Activated CD4-positive, alpha-beta T cell treated with anti-CD3 and anti-CD28 coated beads, Interleukin-2, Interleukin-6, amounts not matched to agents 100 ng/mL and 50 ng/mL, durations not matched to agents 16 hours and 8 hours (primary cell): ENCODE measurements at places on chromosomes 2 and 18.

GRCh38 chr2:216859944-216860343 is at the start of gene TNP1:
TSS of gene TNP1 (minus strand) at chr2:216860064. CDS start at chr2:216860034, 30 bp downstream.
- no peak for DNase-seq

DNA sequence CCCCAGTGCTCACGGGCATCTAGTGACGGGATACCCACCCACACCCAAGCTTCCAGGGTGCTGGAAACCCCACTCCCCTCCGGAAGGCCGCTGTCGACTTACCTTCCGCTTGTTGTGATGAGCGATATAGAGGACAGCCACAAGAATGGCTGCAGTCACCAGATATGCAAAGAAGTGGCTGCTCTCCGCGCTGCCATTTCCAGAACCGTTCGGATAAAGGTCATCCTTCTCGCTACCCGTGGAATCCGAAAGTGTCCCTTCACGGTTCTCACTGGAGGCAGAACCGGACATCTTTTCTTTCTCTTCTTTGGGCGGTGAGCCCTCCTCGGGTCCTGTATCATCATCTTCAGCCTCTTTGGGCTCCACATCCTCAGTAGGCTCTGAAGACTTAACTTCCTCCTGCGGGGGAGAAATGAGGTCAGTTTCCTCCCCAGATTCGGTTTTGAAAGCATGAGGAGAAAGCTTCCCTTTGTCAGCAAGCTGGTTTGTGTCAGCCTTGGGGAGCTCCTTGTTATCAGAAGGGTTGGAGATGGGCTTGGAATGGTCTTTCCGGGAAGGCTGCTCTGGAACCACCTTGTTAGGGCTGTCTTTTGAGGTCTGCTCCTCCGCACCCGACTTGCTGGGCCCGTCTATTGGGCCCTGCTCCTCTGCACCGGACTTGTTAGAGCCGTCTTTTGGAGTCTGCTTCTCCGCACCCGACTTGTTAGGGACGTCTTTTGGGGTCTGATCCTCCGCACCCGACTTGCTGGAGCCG is 1.2 kb downstream of the TGOLN2 start:
- peak; percentile 83 for DNase-seq

GRCh38 chr2:66437691-66438497 is 3.0 kb downstream of the MEIS1 start:
- no peak for DNase-seq

GRCh38 chr18:50284255-50284885 is 3.0 kb upstream of the MBD1 start:
- DNase-seq, result peak; percentile 25

DNA sequence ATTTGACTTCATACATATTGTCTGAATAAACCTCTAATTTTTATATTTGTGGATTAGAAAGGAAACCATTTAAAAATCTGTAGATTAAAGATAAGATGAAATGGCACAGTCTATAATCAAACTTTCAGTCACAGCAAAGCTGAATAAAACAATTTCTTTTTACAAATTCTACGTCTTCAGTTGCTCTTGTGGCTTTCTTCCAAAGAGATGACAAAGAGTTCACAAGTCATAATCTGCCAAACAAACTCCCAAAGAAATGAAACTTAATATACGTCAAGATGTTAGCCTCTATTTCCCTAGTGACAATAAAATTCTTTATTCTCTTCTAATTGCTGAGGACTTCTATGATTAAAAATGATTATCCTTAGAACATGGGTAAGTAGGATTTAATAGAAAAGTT is 66.3 kb downstream of the FIGN start:
- DNase-seq, result no peak

DNA sequence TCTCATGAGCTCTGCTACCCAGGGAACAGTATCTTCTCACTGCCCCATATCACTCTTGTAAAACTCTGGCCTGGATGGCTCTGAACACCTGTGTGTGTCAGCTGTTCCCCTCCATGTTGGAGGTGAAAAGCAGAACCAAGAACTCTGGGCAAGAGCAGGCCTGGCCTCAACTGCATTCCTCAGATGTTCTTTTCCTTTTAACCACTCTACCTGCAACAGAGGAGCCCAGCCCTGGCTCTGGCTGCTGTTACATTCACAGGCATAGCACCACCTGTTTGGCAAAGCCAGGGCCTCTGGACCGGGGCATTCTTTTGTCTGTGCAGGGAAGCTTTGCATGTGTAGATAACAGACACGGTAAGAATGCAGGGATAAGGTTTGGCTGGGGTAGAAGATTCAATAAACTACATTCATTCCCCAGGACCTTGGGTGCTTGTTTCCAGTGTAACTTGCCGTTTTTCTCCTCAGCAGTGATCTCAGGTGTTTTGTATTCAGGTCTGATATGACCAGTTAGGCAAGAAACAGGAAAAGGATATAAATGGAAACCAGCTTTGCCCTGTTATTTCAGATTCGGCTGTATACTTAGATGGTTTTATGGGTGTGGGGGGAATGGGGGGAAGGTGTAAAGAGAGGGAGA is 95.1 kb downstream of the SPTBN1 start:
- no peak for DNase-seq

GRCh38 chr2:63891488-63892030 is 49.9 kb downstream of the UGP2 start:
- no peak for DNase-seq

GRCh38 chr2:152585830-152586484 is 131.3 kb downstream of the PRPF40A start:
- DNase-seq, result peak; percentile 35

DNA sequence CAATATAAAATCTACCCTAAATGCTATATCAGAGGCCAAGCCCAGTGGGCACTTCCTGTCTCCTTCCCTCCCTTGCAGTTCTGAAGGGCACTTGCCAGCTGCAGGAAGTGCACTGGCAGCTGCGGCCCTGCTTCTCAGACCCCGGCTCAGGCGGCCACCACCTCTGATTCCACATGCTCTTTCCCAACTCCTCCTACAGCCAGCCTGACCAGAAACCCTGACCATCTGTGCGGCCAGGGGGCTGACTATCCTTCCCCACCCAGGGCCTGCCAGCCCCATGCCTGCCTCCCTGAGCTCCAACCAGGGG is 88.6 kb downstream of the ZBTB7C start:
- no peak for DNase-seq

DNA sequence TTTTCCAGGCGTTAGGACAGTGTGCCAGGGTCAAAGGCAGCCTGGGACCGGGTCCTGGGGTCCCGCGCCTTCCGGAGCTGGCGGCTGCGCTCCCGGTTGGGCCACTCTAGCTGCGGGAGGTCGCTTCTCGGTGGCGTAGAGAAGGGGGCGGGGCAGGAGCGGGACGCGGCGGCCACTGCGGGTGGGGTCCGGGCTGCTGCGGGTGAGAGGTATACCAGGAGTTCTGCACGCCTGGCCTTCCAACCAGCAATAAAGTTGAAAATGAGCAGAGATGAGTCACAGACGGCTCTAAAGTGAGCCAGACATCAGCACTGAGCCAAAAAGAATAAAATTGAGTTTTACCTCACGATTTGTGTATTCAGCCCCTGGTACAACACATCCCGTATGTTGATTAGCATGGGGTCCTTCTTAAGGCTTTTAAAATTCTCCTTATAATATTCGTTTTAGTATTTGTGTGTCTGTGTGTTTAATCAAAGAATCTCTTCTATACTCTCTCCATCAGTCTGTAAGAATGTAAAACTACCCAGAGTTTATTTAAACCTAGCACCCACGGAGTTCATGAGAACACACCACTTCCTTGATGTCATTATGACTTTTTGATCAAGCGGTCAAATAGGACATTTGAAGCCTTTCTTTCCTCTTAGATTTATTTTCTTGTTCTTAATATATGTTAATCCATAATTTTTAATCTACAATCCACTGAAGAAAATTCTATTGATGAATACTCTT is at the start of gene C1GALT1C1L:
Gene C1GALT1C1L, minus strand, starts transcription at position 108 of the 729 bp plus-strand sequence. Its CDS starts 107 bp downstream, at position 1.
- peak; percentile 21 for DNase-seq

DNA sequence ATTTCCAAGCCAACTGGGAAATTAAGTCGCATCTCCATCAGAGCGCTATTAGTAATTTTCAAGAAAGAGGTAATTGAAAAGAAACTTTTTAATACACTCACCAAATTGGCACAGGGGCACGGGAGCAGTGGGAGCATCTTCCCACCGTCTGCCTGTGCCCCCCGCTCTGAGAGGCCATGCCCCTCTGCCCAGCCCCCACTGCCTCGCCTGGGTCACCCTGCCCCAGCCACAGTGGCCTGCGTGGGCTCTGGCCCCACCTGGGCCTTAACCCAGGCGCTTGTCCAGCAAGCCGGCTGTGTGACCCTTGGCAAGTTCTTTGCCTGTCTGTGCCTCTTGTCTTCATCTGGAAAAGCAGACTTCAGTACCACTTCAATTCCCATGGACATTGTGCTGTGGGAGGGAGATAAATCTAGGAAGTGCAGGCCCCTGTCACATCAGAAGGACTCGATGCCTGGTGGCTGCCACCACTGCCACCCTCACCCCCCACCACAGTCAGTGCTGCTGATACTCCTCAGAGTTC is 31.9 kb downstream of the GLI2 start:
- DNase-seq, result no peak

DNA sequence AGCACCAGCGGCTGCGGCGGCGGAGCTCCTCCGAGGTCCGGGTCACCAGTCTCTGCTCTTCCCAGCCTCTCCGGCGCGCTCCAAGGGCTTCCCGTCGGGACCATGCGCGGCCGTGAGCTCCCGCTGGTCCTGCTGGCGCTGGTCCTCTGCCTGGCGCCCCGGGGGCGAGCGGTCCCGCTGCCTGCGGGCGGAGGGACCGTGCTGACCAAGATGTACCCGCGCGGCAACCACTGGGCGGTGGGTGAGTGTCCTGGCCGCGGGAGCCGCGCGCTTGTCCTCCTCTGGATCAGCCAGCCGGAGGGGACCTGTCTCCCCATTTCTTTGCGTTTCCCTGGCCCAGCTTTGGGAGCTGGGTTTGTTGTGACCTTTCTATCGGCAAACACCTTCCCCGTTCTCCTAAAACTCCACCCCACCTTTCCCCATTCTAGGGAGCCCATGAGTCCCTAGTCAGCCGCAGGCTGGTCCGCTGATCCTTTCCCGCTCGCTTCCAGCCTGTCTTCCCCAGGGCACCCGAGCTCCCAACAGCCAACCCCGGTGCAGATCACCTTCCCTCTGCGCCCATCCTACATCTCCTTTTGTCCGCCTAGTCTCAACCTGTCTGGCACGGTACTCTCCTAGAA is 316 bp downstream of the GRP start:
- DNase-seq, result no peak

GRCh38 chr18:59155153-59155552 is 15.5 kb downstream of the SEC11C start:
- no peak for DNase-seq

DNA sequence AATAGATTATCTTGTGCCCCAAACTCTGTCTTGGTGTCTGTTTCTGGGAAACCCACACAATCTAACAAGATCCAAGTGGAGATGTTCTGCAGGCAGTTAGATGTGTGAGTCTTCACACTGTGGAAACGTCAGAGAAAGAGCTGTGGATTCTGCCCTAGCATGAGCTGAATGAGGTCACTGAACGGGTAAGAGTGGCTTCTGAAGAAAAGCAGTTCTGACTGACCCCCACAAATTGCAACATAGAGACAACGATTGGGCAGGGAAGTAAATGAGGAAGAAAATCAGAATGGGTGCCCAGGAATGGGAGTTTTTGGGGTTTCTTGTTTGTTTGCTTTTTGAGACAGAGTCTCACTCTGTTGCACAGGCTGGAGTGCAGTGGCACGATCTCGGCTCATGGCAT is 12.9 kb upstream of the RPL37A start:
- DNase-seq, result no peak

DNA sequence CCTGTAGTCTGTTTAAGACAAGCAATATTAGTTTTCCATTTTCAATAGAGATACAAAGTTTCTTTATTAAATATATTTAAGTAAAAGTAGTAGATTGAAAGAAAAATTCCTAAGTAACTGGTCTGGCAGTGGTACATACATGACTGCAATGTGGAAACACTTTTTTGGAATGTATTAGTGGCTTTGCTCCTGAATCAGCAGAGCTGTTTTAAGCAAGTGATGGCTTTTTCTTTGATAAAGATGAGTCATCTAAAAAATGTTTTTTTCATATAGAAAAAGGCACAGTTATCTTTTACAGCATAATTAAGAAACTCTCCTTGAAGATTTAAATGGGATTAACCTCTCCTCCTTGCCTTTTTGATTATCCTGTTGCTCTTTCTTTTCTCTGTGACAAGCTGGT is 34.9 kb downstream of the KDM3A start:
- no peak for DNase-seq

DNA sequence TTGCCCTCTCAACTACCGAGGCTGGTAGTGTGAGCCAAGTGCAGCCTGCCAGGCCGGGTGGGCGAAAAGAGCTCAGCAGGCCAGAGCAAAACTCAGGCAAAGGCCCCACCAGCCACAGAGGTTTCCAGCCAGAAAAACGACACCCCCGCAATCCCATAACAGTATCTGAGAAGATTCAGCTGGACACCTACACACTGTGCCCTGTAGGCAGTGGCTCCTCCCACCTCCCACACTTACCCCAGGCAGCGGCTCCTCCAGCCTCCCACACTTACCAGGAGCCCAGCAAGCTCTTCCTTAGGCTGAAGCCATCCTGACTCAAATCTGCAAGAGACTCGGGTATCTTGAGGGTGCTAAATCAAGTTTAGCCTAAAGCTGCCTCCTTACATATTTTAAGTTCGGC is 15.6 kb upstream of the TMEM18 start:
- DNase-seq, result no peak

GRCh38 chr2:157809212-157809611 is 66.9 kb downstream of the ACVR1 start:
- no peak for DNase-seq

DNA sequence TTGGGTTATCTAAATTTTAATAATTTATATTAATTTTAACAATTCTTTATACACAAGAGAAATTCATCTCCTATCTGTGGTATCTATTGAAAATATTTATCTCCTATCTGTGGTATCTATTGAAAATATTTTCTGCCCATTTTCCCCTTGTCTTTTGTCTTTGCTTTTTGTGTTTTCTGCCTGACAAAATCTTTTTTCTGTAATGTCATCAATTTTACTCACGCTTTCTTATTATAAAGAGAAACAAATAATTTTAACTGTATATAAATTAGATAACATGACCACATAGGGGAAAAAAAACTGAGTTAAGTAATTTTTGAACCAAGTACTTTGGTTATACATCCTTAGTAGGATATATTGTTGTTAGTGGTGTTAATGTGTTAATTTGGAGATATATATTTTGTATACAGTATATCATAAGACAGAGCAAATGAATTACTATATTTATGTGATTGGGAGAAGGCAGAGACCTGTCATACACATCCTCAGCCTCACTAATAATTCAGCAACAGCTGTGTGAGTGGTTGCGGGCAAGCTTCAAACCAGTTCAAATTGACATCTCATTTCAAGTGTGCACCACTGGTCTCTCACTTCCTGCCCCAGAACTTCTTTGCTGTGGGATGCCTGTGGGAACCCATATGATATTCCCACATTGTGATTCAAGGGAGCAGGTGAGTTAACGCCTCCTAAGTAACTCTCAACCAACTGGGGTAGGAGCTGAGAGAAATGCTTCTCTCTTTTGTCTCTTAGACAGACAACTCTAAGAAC is 292.4 kb downstream of the SP3 start:
- no peak for DNase-seq

DNA sequence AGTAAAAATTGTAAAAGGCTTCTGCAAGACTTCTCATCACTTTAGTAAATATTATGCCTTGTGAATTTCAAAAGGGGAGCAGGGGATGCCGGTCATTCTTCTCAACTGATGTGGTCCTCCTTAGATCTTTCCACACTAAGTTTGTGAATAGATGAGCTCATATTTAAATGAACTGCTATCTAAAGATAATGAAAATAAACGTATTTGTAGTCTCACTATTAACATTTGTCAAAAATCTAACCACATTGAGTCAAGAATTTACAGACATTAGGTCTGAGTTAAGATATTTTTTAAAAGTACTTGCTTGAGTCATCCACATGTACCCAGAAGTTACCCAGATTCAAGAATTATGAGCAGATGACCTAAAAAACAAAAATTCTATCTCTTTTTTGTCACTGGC is 6.5 kb downstream of the PRPF40A start:
- no peak for DNase-seq

GRCh38 chr18:24570716-24571115 is 110.3 kb downstream of the HRH4 start:
- DNase-seq, result no peak
